ENCODE measurements at places on chromosomes 4 and X.

DNA sequence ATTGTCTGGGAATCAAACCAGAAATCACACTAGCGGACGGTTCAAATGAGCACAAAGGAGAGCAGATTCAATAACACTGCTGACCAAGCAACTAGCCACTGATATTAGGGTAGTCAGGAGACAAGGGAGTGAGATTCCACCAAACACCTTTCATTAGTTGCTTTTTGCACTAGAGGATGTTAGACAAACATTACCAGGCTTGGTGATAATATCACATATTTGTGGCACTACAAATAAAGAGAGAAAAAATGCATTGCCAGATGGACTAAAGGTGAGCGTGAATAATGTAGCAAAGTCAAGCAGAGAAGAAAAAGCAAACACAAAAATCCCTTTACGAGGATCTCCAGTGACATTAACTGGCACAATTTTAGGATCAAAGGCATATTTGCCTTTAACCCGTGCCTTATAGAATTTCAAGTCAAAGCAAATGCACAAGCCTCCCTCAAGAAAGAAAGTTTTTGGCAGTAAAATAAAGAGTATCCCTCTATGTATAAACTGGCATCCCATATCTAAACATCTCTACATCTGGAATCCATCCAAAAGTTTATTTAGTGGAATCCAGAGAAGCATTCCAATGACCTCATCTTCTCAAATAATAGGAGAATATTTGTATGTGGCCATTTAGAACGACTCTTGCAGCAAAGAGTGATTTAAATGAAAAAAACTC, 290.9 kb downstream of the KCTD8 start:
- no peak for DNase-seq

GRCh38 chr4:1476140-1476513, 69.9 kb upstream of the NKX1-1 start:
- no peak for DNase-seq

GRCh38 chr4:60155088-60155487, 1045.0 kb upstream of the ADGRL3 start:
- no peak for DNase-seq

DNA sequence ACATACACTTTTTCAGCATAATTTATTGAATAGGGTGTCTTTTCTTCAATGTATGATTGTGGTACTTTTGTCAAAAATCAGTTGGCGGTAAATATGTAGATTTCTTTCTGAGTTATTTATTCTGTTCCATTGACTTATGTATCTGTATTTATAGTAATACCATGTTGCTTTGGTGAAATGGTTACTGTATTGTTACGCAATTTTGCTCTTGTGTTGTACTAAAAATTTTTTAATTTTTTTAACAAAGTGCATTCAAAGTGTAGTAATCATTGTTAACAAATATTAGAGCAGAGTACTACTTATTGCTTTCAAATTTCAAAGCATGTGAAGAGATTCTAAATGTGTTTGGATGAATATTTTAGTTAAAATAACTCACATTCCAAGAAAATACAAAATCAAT, 915.4 kb downstream of the PCDH19 start:
- DNase-seq = no peak

Data from DMS153 (cell line).